ENCODE measurements at places on chromosomes 3 and 15.

DNA sequence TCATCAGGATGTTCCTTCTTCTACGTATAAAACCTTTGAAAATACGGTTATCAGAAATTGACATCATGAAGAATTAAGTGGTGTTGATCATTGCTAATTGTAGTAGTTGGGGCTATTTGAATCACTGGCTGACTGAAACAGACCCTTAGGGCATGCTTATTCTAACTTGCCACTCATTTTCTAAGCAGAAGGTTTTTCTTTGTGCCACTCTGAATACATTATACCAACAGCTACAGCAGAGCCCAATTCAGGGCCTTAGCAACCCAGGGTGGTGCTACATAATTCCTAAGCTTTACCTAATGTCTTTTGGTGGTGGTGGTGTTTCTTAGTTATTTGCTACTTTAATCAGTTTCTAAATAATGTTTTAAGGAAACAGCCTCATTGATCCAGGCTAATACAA, 524.2 kb downstream of the NLGN1 start:
- no peak for DNase-seq

DNA sequence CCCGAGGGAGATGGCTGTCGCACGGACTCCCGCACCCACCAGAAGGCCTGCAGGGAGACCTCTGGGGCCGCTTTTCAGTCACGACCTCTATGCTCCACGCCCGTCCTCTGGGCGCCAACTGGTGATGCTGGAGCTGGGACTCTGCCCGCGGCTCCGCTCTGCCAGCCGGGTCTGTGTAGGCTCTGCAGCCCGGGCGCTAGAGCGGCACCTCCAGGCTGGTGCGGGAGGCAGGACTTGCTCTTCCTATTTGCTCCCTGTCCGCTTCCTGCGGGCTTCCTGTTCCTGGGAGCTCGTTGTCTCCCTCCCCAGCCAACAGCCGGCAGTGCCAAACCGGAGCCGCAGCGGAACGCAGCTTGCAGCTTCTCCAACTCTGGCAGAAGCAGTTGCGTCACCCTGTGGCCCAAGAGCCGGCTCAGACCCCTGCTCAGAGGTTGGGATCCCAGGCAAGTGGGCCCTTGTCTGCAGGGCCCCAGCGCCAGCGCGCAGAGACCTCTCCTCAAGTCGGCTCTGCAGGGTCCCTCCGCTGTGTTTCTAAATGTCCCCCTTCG, 285.9 kb downstream of the XXYLT1 start:
- DNase-seq: no peak

DNA sequence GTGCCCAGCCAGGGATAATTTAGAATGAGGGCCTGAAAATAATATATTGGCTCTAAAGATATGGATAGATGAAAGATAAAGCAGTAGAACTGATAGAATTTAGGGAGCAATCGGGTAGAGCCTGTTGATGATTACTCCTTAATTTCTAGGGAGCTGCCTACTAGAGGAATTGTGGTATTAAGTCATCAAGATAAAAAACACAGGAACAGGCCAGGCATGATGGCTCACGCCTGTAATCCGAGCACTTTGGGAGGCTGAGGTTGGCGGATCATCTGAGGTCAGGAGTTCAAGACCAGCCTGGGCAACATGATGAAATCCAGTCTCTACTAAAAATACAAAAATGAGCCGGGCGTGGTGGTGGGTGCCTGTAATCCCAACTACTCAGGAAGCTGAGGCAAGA, 130.4 kb downstream of the PCCB start:
- no peak for DNase-seq

- DNase-seq: no peak
Observed at GRCh38 chr15:101115393-101115785, 136.5 kb downstream of the CHSY1 start.

DNA sequence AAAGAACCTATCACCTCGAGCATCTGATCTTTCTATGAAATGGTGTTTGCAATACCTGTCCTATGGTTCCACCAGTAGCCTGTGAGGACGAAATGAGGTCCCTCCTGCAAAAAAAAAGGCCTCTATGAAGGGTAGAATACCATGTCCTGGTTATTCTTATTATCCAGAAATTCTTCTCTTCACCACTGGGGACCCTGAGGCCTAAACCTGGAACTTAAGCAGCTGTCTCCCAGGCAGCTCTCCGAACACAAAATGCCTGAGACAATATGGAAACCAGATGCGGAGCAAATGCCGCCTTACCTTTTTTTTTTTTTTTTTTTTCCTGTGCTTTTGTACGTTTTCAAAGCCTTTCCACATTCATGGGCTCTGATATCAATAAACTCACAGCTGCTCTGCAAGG, 62.1 kb upstream of the WNT5A start:
- DNase-seq: no peak

DNA sequence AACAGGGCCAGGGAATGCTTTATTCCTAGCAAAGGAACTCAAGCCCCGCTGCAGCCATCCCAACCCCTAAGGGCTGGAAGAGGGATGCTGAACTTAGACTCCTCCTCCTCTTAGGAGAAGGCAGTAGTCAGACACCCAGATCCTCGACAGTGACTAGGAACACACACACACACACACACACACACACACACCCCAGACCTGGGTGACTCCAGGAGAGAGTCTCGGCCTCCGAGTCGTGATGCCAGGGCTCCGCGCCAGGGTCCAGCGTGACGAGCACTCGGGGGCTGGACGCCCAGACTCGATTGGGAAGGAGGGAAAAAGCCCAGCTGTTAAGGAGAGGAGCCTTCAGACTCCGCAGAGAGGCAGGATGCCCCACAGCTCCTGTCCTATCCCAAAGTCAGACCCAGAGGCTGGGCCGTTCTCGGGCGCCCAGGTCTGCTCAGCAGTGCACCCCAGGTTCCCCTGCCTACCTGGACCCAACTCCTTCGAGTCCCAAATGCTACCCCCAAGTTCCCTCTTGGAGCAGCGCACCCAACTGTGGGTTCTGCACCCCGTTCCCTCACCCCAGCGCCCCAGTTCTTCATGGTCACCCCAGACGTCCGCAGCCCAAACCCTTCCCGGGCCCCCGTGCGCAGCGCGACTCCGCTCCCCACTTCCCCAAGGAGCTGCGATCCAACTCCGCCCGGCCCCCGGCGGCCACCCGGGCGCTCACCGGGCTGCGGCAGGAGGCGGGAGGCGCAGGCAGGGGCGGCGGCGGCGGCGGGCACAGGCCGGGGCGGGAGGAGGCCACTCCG, 421 bp downstream of the BMF start:
- DNase-seq: no peak

DNA sequence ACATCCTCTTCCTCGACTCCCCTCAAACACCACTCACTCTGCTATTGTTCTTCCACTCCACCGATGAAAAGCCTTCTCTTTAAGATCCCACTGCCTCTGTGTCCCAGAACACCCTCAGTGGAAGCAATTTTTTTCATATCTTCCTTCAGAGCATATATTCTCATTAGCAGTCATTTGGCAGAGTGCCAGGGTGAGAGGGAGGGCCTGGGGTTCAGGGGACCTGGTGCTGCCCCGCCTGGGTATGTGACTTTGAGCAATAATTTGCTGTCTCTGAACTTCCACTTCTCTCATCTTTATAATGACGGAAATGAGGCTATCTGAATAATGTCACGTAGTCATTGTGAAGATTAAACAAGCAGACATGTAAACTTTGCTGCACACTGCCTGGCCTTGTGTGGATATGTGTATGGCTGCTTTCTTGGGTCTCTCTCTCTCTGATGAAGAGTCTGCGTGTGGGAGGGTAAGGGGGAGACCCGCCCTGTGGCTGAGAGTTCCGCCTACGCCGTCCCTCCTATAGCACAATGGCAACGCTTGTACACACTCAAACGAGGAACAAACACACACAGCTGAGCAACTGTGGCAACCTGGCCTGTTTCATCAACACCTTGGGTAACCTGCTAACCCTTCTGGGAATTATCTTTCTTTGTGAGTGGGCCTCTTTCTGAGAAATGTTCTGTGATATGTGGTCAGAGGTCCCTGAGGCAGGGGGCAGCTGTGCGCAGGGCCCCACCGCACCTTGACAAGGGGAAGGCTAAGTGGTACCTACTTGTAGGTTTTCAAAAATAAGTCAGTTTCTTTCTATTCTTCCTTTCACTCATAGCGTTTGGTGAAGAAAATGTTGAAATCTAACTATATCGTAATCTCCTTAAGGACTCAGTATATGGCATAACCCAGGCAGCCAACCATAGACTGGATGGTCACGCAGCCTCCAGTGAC, 369.8 kb downstream of the SV2B start:
- no peak for DNase-seq

- DNase-seq: no peak
Observed at GRCh38 chr15:73249499-73249898, 119.3 kb downstream of the HCN4 start.

DNA sequence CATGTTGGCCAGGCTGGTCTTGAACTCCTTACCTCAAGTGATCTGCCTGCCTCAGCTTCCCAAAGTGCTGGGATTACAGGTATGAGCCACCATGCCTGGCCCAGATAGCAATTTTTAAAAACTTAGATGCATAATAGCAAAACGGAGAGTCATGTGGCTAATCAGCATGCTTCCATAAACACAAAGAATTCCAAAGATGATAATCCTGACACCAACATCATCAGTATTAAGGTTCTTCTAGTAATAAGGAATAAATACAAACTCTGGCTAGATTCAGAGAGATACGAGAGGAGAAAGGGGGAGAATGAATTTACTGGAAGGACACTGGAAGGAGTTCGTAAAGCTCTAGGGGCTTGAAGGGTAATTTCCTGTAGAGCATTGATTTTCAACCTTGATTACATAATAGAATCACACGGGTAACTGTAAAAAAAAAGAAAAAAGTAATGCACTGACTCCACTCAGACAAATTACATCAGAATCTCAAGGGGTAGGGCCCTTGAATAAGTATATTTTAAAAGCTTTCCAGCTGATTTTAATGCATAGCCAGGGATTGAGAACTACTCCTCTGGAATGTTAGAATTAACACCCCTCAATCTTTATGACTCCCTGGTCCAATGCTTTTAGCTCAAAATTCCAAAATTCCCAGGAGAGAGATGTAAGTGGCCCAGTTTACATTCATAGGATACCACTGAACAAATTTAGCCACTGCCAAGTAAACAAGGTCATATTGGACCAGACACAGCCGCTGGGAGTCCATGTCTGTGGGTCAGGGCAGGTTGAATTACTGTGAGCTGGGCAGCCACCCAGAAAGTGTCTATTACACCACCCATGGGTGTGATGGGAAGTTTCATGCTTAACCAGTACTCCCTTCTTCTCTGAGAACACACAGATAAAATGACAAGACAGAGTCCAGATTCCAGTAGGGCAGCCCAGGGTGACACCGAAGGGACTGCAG, 243.9 kb downstream of the TBL1XR1 start:
- no peak for DNase-seq

GRCh38 chr15:64521201-64521600, 60.8 kb downstream of the ZNF609 start:
- DNase-seq: no peak

DNA sequence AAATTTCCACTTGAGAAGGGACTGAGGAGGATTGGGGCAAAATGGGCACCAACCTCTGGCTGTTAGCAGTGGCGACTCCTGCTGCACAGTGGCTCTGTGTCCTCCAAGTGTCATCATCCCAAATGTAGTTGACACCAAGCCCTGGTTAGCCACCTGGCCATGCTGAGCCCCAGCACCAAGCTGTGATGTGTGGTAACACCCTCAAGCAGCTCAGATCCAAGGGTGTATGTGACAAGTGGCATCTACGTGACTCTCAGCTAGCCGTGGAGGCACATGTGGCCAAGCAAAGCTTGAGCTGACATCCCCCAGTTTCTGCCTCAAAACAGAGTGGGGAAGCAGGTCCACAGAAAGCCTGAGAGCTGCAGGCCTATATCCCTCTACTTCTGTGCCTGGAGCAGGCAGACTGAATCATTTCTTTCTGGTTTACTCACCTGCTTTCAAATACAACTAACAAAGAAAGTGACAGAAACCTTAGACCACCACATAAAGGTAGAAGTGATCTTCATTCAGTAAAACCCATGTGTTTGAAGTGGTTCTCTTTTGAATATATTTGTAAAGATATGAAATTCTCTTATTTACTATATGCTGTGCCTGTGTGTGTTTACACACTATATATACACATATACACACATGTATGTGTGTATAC, 40.0 kb downstream of the FOXP1 start:
- no peak for DNase-seq

DNA sequence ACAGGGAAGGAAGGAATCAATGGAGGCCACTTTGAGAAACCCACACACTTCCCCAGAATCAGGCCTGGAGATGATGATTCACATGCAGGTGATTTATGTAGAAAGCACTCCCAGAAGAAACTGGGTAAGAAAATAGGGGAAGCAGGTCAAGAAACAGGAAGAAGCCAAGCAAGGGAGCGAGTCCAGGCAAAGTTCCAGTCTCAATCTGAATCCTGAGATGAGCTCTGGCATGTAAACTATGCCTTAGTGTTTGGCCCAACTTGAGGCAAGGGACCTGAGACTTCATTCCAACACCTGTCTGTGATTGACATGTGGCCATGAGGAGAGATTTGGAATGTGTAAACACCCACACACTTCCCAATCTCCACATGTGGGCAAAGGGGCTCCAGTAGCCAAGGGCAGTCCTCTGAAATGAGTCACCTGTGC, 61.6 kb upstream of the CTNNB1 start:
- DNase-seq: no peak

- DNase-seq: no peak
Observed at GRCh38 chr3:46194868-46195553, 13.1 kb downstream of the CCR1 start.

DNA sequence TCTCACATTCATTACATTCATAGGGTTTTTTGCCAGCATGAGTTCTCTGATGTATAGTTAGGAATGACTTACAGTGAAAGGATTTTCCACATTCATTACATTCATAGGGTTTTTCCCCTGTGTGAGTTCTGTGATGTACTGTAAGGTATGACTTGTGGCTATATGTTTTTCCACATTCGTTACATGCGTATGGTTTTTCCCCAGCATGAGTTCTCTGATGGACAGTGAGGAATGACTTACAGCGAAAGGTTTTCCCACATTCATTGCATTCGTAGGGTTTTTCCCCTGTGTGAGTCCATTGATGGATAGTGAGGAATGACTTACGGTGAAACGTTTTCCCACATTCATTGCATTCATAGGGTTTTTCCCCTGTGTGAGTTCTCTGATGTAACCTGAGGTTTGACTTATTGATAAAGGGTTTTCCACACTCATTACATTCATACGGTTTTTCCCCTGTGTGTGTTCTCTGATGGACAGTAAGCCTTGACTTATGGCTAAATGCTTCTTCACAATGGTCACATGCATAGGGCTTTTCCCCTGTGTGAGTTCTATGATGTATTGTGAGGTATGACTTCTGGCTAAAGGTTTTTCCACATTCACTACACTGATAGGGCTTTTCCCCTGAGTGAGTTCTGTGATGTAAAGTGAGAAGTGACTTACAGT, 47.4 kb downstream of the ZNF717 start:
- DNase-seq: no peak

All from stimulated activated CD8-positive, alpha-beta memory T cell treated with anti-CD3 and anti-CD28 coated beads, Interleukin-4, amount 100 ng/mL, for 4 hours (primary cell).